Keratinocyte (primary cell): ENCODE measurements at places on chromosomes 7 and 10.

DNA sequence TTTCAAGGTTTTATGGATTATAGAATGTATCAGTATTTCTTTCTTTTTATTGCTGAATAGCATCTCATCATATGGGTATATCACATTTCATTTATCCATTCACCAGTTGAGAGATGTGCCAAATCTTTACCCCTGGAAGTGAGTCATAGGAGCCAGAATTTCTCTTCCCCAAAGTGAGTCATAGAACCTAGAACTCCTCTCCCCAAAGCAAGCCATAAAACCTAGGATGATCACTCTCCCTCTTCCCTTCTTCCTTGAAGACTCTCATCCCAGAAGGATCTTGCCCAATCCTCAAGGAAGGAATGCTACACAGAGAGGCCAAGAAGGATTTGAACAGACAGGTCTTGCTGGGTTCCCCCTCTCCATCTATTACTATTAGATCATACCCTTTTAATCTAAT lies 199.9 kb downstream of the EVX1 start:
- DNase-seq: peak; percentile 52

GRCh38 chr10:33215635-33216034 lies 118.8 kb downstream of the NRP1 start:
- no peak for DNase-seq

DNA sequence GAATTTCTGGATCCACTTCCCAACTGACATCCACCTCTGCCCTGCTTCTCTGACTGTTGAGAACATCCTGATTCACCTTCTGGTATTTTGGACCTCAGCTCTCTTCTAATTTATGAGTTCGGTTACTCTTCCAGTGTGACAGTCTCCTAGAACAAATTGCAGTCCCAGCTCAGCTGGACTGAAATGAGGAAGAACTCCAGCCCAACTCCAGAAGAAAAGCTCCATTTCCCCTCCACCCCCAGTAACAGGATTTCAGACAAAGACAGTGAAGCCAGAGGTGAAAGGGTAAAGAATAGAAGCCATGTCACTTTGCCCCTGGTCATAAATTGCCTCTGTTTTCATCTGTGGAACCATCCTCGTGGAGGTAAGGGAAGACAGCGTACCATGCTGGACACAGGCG lies 26.2 kb upstream of the INHBA start:
- DNase-seq: no peak

GRCh38 chr7:44508328-44509030 lies 18.0 kb upstream of the NUDCD3 start:
- DNase-seq: no peak

GRCh38 chr10:126240483-126240882 lies 147.8 kb downstream of the ADAM12 start:
- DNase-seq: no peak

DNA sequence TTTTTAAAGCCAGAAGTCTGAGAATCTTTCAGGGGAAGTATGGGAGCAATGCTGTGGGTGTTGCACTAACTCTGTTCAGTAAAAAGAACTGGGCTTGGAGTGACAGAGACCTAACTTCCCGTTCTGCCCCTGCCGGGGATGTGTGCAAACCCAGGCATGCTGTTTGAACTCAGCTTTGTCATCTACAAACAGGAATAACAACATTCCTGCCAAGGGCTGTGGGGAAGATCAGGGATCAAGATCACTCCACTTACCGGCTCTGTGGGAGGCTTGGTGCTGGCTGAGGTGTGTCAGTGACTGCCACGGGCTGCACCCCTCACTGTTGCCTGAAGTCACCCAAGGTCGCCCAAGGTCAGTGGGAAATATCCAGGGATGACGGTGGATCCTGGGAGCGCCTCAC lies 23.1 kb upstream of the DRGX start:
- peak; percentile 41 for DNase-seq

DNA sequence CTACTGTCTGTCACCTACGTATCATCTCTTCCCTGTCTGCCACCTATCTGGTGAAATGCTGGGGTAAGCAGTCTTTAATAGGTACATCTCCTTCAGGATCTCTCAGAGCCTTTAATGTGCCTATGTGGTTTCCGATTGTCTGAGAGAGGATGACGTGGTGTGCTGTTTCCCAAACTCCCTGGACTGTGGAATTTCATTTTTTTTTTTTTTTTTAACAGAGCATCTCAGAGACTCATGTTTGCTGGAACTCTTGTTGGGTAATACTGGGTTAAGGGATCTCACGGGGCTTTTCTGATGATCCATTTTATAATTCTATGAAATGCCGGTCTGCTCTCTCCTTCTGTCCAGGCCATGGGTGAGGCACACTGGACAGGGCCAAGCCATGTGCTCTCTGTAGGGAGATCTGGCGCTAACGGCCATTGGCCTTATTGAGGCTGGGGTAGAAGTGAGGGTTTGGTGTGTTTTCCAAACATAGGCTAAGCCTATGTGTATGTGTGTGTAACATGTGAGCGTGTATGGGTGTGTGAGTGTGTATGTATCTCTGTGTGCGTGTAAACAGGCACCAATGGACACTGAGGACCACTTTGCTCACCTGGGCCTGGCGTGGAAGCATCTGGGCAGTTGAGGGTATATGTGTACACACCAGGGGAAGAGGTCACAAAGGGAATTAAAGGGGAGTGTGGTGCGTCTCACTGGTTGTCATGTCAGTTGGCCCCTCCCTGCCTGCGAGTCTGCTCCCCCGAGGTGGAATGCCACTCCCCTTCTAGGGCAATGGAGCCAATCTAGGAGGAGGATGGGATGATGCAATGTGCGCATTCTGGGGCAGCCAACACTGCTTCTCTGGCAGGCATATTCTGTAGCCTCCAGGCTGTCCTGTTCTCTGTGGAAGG lies 7.8 kb downstream of the ADRA2A start:
- DNase-seq: no peak

- DNase-seq: no peak
Measured at GRCh38 chr10:70324339-70324861, 40.6 kb upstream of the NPFFR1 start.

DNA sequence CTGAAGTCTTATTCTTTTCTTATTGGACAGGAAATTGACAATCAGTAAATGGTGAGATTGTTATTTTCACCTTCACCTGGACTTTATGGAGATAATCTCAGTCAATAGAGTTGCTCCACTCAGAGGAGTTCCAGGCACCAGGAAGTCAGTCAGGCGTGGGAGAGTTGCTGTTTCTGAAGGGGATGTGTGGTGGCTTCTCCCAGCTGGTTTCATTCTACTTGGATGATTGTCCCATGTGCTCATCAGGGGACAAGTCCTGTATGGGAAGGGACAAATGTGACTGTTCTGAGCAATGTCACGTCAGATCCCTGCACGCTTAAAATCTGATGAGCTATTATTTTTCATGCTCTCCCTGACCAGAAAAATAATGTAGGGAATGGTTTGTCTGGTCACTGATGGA lies 222.5 kb upstream of the PITRM1 start:
- no peak for DNase-seq

GRCh38 chr10:21173802-21174714 lies 276.9 kb upstream of the NEBL start:
- DNase-seq: no peak

DNA sequence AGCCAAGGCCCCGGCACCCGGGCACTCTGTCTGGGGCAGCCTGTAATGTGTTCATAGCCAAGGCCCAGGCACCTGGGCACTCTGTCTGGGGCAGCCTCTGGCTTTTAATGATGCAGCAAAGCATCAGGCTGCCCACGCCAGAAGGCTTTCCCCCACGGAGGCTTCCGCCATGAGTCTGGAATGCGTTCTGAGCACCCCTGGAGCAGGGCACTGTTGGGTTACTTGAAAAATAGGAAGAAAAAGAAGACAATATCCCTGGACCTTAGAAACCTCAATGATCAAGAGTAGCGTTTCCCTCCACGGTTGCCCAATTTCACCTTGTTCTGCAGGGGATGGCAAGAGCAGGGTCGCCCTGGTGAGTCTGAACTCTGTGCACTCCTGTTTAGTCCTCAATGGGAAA lies 565.0 kb downstream of the PTPRN2 start:
- DNase-seq: no peak

- no peak for DNase-seq
Measured at GRCh38 chr7:137578541-137578940, 235.0 kb upstream of the PTN start.

GRCh38 chr10:77351386-77351785 lies 286.2 kb downstream of the KCNMA1 start:
- no peak for DNase-seq

GRCh38 chr7:100943693-100944092 lies 5.6 kb upstream of the MUC3A start:
- DNase-seq: no peak

- DNase-seq: no peak
Measured at GRCh38 chr7:13115855-13116254, 428.4 kb downstream of the ARL4A start.

- no peak for DNase-seq
Measured at GRCh38 chr7:82705517-82706260, 262.1 kb upstream of the CACNA2D1 start.

DNA sequence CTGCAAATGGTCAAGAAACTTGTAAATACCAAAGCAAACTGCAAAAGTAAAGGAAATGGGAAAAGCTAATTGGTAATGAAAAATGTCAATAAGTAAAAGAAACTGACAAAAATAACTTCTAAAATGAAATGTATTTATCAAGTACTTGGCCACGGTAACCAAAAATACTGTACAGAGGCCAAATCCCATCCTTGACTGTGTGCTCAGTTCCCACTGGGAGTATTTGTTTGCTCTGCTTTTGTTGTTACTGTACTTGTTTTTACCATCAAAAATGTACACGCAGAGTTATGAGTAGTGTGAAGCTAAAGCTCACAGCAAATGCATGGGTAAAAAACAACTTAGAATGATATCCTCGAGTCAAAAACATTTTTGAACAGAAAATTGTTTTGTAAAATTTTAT lies 31.1 kb downstream of the ENKUR start:
- DNase-seq: no peak

GRCh38 chr10:54137396-54137795 lies 663.6 kb downstream of the PCDH15 start:
- no peak for DNase-seq

DNA sequence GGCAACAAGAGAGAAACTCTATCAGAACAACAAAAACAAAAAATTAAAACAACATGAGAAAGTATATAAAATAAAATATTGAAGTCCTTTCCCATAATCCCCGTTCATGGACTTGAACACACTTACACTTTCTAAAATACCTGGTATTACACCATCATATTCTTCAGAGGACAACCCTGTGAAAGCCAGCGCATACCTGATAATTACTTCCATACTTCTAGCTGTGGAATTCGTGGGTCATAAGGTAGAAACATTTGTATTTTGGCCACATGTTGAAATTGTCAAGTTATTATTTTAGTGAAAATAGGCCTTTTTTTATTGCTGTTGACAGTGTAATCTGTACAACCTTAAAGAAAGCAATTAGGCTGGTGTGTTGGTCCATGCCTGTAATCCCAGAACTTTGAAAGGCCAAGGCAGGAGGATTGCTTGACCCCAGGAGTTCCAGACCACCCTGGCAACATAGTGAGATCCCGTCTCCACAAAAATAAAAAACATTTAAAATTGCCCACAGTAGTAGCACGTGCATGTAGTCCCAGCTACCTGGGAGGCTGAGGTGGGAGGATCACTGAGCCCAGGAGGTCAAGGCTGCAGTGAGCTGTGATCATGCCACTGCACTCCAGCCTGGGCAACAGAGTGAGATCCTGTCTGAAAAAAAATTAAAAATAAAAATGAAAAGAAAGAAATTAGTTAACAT lies 5.1 kb upstream of the PCGF6 start:
- DNase-seq: no peak

DNA sequence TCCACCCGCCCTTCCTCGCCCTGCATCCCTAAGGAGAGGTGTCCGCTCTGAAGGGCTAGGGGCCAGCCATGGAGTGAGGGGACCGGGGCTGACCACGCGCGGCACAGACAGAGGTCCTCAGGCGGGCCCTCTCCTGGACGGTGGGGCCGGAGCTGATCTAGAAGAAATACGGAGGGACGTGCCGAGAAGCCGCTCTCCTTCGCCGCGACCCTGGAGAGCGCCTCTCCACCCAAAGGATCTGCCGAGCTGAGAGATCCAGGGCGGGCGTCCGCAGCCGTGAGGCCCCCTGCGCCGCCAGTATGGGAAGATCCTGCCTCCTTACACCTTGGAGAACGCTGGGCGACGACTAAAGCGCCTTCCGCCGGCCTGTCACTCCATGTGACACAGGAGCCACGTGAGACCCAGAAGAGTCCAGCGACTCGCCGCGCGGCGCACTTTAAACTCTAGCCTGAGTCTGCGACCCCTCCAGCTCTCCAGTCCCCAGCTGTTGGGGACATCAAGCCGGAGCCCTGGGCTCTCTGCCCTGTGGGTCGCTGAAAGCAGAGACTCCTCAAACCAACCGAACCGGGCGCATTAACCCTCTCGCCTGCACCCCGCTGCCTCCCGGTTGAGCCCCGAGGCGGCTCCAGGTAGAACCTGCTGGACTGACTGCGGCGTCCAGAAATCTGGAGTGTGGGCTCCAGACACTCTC lies 1.5 kb upstream of the SFMBT2 start:
- no peak for DNase-seq

- peak; percentile 88 for DNase-seq
Measured at GRCh38 chr7:47786557-47787248, 161.6 kb downstream of the PKD1L1 start.

DNA sequence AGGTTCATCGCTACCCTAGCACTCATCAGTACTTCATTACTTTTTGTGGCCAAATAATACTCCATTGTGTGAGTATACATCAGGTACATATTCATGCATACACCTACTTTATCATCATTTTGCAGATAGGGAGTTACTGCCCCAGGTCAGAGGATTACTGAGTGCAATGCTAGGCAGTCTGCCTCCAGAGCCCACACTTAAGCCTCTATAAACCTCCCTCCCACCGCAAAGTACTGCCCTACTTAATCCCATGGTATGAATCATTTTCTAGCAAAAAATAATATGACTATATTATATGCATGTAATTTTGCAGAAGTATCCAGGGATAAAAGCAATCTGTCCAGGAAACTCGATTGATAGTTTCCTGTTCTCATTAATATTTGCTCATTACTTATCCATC lies 194.3 kb downstream of the GRID1 start:
- no peak for DNase-seq

DNA sequence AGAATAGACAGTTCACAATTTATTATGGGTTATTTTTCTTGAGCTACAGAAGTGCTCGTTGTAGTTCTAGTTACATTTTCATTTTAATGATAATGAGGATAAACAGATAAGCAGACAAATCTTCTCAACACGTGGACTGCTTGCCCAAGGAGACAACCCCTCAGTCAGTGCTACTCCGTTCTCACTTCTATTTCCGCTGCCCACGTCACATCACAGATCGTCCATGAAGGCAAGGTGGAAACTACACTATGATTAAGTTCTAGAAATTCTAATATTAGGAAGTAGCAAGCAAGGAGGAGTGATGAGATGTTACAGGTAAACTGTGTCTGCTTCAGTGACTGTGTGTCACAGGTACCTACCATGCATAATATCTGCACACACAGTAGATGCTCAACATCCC lies 210.5 kb downstream of the CHCHD3 start:
- DNase-seq: no peak

- no peak for DNase-seq
Measured at GRCh38 chr7:86328801-86329433, 314.8 kb upstream of the GRM3 start.

- DNase-seq: no peak
Measured at GRCh38 chr7:97450516-97450915, 281.4 kb upstream of the TAC1 start.
